ENCODE measurements at places on chromosomes 1 and 21. TPM values are rescaled to one million over a fixed set of nuclear protein-coding genes. Genes with fewer than 3 reads are reported as not detected.

- peak; percentile 96 for DNase-seq
These were observed 47.0 kb downstream of the AHDC1 start for GRCh38 chr1:27556781-27557595.

DNA sequence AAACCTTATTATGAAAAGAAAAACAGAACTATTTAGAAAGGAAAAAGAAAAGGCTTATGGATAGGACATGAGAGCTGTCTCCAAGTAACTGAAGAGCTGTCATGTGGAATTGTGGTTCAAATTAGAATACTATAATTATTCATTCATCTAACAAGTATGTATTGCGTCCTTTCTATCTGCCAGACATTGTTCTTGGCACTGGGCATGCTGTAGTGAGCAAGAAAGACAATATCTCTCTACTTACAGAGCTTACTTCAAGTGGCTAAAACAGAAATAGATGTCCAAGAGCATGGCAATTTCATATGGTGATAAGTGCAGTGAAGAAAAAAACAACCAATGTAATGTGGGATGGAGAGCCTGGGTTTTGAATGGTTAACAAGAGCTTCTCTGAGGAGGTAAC lies 413.0 kb downstream of the DPYD start:
- peak; percentile 20 for DNase-seq

DNA sequence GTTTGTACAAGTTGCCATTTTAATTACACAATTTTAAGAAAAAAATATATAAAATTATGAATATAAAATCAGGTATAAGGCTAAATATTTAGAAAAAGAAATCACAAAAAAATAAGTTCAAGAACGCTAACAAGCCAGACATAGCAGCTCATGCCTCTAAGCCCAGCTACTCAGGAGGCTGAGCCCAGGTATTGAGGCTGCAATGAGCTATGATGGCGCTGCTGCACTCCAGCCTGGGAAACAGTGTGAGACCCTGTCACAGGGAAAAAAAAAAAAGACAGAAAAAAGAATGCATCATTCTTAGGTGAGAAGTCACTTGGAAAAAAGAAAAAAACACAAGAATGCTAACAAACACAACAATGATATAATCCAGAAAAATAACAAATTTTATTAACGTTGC lies 112.3 kb upstream of the PRDX6 start:
- DNase-seq = no peak

DNA sequence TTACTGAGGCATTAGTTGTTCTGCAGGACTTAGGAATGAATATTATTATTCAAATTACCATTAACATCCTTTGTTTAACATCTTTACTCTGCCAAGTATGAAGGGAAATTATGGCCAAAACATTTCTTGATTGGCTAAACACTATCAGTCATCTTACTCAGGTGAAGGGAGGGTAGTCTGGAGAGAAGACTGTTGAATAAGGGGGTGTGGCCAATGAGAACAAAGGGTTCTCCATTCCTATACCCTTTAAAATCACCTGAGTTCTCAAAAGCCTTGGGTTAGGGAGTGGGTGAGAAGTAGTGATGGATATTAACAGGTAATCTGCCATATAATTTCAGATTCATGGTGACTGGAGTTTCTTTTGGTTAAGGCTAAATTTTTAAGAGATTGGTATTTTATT lies 19.3 kb downstream of the CRYZL1 start:
- no peak for DNase-seq

DNA sequence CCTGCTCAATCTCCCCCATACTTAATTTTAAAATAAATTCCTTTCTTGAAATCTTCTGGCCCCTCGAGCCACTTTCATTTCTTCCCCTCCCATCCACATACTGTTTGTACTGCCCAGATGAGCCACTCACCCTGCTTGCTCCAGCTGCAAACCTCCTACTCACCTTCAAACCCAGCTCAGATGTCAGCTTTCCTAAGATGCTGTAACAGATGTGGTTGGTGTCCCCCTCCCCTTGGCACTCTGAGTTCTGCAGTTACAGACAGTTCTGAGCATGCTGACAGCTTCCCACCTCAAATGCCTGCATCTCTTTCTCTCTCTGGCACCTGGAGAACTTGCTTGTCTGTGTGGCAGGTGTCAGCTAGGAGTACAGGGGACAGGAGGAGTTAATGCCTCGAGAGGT lies 106.7 kb downstream of the PTPRU start:
- DNase-seq = no peak

DNA sequence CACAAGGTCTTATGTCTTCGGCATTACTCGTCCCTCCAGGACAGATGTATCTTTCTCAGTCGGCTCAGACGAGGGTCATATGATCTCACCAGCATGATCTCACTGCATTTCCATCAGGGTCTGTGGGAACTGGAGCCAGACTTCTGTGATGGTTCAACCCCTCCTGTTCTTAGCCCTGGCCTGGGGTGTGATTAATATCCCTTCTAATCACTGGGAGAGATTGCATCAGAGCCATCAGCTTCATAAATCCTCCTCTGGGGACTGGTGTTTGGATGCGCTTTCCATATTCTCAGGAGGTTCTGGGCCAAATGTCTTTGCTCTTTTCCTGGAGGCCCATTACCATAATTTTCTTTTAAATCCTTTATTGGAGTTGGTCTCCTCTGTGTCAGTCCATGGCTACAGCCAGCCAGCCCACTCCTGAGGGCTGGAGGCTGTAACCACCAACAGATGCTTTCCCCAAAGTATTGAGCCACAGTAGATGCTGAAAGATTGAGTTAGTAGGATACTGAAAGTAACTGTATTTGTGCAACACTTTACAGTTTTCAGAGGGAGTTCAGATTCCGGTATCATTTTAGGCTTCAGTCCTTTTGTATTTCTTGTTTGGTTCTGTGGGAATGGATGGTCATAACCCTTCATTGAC lies 20.0 kb downstream of the CACNA1E start:
- no peak for DNase-seq

GRCh38 chr1:61585714-61586113 lies 139.2 kb downstream of the TM2D1 start:
- no peak for DNase-seq

DNA sequence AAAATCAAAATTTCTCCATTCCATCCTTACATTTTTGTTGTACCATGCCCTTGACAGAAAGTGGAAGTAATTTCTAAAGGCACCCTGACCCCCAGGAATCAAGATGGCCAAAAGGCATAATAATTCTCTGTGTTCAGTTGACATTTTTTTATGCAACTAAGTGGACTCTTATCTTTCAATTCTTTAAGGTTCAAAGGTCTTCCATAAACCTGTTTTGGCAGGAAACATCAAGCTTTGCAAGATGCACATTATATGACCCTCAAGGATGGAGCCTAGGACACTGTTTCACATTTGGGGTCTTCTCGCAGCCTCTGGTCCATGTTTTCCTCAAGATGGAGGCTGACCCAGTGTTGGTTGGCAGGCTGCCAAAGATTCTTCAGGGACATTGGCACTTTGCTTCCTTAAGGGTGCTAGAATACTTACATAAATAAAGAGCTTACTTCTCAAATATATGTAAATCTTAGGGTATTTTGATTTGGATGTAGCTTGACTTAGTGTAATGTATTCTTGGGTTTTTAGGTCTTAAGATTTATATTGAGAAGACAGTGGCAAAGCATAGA lies 48.0 kb upstream of the COG2 start:
- no peak for DNase-seq

GRCh38 chr1:45802343-45803298 lies 791 bp upstream of the MAST2 start:
- peak; percentile 87 for DNase-seq

DNA sequence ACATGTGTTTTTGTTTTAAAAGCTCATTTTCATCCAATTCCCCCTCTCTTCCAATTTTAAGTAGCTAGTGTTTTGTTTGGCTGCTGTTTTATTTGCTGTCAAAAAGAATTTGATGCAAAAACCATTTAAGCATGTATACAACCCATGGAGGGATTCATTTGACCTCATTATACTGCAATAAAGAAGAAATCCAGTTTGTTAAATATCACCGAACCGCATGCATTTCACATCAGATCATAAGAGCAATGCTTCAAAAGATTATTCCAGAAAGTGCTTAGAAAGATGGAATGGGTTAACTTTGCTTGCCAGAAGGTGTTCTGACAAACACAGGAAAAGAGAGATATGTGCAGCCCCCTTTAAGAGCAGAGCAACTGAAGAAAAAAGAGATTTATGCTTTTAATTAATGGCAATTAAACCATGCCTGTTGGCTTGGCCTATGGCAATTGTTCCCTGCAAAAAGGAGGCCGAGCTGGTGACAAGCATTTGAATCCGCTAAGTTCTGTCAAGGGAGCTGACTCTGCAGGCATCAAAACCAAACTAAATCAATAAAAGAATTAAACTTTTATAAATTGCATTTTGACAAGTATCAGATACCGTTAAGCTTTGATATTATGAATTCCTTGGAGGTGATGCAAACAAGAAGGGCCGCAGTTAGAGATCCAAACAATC lies 14.4 kb upstream of the BARHL2 start:
- DNase-seq = no peak

DNA sequence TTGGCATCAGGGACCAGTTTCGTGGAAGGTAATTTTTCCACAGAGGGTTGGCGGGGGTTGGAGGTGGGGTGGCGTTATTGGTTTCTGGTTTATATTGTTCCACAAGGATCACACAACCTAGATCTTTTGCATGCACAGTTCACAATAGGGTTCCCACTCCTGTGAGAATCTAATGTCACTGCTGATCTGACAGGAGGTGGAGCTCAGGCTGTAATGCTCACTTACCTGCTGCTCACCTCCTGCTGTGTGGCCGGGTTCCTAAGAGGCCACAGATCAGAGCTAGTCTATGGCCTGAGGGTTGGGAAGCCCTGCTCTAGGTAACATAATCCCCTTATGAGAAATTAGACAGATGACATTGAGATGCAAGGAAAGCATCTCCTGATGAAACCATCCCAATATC lies 12.6 kb downstream of the GBP5 start:
- no peak for DNase-seq

- DNase-seq = no peak
These were observed 122.1 kb downstream of the LRIG2 start for GRCh38 chr1:113194846-113195830.

DNA sequence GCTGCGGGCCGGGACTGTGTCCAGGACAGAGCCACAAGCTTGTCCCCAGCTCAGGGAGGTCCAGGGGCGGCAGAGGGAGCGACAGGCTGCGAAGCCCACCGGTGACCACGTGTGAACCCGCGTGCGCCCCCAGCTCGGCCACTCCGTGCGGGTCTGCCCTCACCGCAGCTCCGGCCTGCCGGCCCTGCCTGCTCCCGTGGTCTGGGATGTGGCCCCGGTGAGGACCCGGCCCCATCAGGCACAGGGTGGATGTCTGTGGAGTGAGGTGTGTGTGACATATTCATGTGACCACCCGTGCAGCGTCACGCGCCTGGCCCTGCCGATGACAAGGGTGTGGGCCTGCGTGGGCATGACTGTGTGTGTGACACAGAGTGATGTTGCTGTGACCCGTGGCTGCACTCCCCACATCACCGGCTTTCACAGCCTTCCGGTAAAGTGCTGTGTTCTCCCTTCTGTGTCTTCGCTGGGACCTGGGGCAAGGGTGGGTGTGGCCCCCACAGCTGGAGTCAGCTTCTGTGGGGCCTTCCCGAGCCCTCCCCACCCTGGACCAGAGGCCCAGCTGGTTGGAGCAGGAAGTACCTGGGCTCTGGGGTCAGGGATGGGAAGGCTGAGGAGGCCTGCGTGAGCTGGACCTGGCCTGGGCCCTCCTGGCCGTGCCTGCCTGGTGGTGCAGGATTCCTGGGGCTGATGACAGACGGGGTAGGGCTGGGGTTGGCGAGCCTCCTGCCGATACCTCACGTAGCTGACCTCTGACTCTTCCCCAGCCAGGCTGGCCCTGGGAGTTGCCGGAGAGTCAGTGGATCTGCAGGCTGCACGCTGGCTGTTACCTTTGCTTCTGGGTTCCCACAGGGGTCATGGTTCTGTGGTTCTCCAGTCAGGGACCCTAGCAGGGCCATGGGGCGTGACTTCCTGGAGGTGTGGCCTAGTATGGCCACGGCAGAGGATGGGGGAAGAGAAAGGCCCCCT lies 4.1 kb downstream of the RNF223 start:
- DNase-seq = no peak

DNA sequence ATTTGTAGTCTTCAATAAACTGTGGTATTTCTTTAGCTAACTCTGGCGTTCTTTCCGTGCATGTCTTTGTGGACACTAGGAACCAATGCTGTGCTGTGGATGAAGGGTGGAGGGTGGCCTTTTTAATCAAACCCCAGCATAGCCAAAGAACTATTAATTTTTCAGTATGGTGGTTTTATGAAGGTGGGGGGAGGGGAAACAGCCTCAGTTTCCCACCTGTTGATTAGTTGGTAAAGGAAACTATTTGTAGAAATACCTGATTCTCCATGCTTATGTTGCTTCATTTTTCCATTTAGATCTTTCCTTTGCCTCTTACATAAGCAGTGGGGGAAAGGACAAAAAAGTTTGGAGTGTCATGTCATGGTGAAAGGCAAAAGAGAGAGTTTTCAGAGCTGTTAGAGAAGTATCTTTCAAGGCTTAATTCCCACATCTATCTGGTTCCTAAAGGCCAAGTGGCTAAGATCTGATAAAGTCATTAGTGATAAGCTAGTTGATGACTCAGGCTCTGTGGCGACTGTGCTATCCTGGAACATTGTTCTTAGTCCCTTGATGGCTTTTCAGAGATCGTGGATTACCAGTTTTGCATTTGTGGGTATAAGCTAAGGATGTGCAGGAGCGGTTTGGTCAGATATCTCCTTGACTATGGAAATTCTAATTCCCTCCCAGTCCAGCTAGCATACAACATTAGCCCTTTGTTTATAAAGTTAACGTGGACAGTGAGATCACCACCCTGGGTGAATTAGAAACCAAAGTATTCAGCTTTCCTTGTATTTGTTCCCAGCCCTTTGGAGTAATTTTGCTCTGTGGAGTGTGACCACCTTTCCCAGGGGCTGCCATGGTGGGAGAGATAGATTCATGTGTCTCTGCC lies 8.7 kb upstream of the HAX1 start:
- no peak for DNase-seq

DNA sequence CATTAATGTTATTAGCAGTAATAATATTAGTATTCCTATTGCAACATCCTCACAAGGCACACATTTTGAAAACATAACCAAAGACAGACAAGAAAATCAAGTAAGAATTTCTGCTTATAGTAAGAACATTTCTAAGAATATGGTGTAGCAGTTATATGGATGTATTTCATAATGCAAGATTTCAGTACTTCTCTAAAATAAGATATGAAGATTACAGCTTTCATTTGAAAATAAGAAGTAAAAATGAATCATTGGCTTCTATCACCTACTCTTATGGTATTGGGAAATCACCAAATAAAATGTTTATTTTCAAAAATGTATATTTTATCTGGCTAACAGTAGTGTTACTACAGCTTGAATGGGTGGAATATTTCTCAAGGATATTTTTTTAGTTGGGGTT lies 103.8 kb upstream of the USP25 start:
- DNase-seq = no peak

GRCh38 chr1:56404066-56404465 lies 175.3 kb downstream of the PLPP3 start:
- no peak for DNase-seq

GRCh38 chr21:42644223-42645208 lies 8.9 kb upstream of the PDE9A start:
- peak; percentile 15 for DNase-seq

SLC22A15 gene
- 7.8 TPM for total RNA-seq

IFNLR1 gene
- total RNA-seq = 4.0 TPM

PI4KB gene
- 46.3 TPM for total RNA-seq

ATP1A4 gene
- 0.13 TPM for total RNA-seq
